Thyroid gland (tissue), 4 donors: ENCODE measurements at places on chromosomes 11 and 22.

GRCh38 chr11:116866804-116867455 lies 29.5 kb upstream of the APOA1 start:
- DNase-seq = no peak

GRCh38 chr11:48056325-48057183 lies 76.2 kb downstream of the PTPRJ start:
- no peak for DNase-seq

- DNase-seq = no peak
Measured at GRCh38 chr11:123045101-123045500, 16.8 kb downstream of the HSPA8 start.

GRCh38 chr11:1075341-1075911 lies 752 bp downstream of the MUC2 start:
- no peak for DNase-seq

DNA sequence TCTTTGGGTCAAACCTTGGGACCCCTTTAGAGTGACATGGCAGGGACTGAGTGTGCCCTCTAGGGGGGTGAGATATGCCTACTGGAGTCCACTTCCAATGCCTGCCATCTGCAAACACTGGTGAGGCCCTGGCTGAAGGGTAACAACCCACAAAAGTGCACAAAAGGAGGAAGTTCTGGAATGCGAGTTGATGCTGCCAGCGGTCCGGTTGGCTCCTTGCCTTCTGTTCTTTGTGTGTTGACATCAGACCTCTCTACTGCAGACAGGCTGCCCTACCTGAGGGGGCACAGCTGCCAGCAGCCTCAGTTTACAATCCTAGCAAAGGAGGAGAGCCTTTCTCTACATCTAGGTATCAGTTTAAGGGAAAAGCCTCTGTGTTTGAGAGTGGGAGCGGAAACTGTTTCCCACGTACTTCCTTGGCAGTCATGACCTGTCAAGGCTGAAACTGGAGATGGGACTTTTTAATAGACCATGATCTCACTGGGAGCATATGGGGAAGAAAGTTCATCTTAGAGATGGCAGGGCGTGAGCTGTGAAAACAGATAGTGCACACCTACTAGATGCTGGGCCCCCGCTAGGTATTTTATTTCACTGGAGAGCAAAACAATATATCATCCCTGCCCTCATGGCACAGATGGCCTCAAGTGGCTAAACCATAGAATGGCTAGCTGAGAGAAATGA lies 27.2 kb downstream of the BMAL1 start:
- DNase-seq = no peak

DNA sequence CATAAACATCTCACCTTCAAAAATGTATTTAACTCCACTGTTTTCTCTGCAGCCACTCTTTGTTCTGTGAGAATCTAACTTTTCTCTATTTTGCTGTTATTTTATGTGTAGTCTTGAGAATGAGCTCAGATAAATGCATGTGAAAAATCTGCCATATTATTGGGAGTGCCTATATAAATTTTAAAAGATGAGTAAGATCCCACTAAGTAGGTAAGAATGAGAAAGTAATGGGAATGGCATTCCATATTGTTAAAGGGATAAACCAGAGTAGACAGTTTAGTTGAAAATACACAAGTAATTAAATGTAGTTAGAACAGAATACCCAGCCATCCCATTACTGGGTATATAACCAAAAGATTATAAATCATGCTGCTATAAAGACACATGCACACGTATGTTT lies 817.2 kb downstream of the FAM181B start:
- DNase-seq = no peak

GRCh38 chr11:68028802-68029545 lies 1.5 kb upstream of the NDUFS8 start:
- DNase-seq = no peak

DNA sequence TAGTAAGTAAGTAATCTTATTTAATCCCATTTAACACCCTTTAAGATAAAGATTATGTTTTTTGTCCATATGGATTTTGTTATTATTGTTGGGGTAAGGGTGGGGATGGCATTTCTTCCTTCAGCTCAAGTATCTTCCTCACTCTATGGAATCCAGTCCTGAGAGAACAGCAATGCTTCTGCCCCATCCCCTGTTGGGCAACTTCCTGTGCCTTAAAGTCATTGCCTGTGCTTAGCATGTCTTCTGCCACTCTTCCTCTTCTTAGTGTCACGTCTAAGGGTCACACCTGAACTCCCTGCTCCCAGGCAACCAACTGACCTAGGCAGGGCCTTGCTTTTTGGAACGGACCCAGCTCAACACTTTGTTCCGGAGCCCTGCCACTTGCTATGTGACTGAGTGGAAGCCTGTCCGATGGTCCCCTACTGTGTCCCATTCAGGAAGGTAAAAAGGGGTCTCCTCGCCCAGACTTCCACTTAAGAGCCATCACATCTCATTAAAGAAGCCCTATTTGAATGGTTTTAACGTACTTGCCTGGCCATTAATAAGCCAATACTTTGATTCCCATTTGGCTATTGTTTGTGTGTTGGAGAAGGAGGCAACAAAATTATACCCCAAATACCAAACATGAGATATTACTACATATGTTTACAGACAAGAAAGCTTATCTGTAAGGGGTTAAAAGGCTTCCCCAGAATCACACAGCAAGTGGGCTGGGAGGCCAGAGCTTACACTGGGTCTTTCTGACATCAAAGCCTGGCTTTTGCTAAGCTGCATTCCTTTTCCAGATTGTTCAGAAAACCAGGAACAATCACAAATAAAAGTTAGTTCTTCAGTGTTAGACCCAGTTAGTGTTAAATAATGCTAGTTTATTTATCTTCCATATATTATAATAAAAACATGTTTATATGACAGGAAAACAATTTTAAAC lies 59.2 kb downstream of the RAB38 start:
- DNase-seq = peak; percentile 62

- no peak for DNase-seq
Measured at GRCh38 chr11:70060611-70061293, 17.4 kb upstream of the ANO1 start.

DNA sequence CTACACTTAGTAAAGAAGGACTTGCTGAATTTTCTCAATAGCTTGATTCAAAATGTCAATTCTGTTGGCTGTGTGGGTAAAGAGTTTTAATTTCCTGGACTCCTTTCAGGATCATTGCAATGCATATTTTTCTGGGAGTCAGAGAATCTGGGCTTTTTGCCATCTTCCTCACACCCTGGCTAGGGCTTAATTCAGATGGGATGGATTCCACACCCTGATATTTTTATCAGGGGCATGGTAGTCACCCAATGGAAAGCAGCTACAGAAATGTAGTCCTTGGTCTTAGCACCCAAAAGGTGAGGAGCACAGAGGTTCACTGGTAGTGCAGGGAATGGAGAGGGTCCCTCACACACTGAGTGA lies 79.3 kb downstream of the SGSM3 start:
- no peak for DNase-seq

DNA sequence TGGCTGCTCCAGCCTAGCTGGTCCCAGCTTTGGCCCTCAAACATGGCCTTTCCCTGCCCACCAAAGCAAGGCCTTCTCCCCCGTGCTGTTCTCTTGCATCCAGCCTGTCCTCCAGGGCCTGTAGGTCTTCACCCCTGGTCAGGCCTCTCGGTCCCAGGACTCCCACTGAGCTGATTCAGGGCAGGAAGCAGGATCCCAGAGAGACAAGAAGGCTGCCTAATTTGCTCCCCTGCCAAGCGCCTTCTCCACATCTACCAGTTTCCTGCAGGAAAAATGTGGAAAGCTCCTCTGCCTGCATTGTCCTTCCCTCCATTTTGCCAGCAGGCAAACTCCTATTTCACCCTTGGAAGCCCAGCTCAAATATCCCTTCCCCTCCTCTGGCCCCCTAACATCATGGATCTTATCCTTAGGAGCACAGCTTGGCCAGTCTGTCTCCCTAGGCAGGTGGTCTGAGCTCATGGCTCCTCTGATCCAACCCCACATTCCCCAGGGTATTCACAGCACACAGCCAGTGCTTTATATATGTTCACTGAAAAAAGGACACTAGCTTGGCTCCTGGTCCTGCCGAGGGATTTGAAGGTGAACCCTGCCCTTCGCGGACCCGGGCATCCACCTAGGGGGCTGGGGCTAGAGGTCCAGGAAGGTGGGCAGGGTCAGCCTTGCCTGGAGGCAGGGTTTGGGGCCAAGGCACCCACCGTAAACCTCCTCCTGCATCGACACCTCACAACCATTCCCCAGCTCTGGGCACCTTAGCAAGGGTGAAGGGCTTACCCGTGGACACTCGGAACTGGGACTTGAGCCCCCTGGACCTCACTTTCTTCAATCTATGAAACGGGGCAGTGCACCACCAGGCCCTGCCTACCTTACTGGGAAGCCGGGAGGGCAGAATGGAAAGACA lies 968 bp downstream of the RHBDD3 start:
- no peak for DNase-seq

DNA sequence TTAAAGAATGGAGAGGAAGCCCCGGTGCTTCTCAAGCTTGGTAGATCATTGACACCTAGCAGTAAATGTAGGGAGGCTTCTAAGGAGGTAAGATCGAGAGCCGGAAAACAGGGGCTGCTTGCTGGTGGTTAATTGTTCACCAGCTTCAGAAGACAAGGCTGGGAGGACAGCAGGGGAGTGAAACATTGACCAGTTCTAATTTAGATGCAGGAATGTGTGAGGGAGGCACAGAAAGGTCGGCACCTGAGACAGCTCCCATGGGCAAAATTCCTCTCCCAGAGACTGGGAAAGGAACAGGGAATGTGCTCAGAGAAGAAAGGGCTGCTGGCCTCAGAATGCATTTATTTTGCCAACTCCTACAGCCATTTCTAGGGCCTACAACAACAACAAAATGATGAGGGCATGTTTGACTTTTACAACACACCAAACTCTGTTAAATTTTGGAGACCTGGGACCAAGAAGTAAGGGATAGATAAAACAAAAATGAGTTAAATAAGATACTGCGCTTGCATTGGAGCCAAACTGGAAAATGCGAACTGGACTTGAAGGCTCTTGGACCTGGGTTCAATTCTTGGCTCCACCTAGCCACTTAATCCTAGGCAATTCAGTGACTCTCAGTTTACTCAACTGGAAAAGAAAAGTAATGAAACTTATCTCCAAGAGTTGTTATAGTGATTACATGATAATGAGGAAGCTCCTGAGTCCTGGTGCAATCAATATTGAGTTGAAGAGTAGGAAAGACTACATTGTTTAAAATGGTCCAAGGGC lies 31.0 kb downstream of the FZD4 start:
- DNase-seq = no peak

- DNase-seq = no peak
Measured at GRCh38 chr11:45322111-45322705, 36.1 kb upstream of the SYT13 start.

GRCh38 chr11:84256618-84257017 lies 970.5 kb upstream of the CCDC90B start:
- DNase-seq = no peak

DNA sequence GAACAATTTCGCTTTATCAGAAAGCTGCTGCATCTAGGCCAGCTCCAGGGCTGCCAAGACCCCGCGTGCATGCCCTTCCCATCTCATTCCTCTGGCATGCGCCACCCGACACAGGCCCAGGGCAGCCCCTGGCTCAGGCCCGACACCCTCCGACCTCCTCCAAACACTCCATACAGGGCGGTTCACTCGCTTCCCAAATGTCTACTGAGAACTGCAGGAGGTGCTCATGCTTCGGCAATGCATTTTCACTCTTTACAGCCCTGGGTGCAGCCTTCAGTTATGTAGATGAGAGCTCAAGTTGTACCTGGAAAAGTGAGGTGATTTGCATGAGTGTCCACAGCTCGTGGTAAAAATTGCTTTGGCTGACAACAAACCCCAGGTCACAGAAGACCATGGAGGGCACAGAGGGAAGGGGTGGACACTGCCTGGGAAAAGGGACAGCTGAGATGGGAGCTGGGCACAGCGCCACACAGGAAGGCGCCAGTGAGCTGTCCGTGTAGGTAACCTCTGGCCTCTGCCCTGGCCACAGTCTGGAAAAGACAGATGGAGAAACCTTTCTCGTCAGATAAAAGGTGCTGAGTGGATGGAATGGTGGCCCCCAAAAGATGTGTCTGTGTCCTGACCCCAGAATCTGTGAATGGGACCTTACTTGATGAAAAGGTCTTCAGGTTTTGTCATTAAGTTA lies 1351.9 kb downstream of the BRD1 start:
- DNase-seq = no peak

DNA sequence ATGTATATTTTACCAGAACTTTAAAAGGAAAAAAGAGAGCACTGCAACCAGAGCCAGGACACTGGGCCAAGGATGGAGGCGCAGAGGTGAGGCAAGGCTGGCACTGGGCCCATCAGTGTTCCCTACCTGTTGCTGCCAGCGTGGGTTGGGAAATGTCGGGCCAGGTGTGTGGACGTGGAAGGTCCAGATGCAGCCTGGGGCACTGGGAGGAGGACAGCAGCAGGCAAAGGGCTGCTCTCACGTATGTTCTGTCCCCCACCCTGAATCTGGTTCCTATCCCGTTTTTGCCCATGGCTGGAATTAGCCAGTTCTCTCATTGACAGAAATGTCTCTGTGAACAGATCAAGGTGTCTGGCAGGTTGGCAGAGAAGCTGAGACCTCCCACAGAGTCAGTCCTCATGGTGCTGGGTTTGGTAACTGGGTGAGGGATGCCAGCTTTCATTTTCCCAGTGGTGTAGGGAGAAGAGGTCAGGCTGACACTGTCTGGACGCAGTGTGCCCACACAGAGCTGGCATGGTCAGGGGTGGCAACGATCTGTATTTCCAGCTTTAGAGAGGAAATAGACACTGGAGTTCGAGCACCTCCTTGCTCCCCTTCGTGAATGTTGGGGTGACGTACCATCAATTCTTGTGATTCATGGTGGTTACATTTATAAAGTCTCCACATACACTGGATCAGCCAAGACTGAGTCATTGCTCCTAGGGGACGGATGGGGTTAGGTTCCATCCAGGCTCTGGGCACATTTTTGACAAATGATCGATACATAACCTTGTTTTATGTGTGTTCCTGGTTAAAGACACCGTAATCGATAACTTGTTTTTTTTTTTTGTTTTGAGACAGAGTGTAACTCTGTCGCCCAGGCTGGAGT lies 4.3 kb upstream of the PNPLA3 start:
- DNase-seq = no peak

DNA sequence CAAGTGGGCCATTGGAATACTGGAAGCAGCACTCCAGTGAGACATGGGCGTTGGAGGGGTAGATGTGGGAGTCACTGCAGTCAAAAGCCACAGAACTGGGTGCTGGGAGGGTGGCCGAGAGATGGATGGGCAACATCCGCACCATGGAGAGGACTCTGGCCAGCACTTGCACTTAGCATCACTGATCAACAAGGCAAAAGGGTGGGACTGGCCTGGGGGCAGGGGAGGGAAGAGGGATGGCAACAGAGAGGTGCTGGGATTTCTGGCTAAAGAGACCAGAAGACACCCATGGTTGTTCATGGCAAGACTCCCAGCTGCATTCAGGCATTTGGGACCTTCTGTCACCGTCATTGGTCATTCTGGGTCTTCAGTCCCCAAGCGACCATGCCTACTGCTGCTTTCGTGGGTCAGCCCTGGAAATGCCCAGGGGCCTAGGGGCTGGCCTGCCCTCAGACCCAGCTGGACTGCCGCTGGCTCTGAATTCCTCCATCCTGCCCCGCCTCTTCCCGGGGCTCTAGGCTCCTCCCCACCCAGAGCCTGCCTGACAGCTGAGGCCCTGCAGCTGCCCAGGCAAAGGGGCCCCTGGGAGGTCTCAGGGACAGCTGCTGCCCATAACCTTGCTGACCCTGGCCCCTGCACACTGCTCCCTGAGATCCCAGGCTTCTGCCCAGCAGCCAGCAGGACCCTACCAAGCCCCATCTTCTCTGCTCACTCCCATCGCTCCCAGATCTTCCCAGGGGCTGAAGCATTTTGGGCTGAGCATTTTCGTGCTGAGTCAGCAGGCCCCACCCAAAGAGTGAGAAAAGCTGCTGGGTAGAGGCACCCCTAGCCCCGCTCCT lies 13.0 kb upstream of the CDC42EP2 start:
- DNase-seq = peak; percentile 51
